ENCODE measurements at places on chromosomes 11 and 22. TPM values are rescaled to one million over a fixed set of nuclear protein-coding genes. Genes with fewer than 3 reads are reported as not detected.

DNA sequence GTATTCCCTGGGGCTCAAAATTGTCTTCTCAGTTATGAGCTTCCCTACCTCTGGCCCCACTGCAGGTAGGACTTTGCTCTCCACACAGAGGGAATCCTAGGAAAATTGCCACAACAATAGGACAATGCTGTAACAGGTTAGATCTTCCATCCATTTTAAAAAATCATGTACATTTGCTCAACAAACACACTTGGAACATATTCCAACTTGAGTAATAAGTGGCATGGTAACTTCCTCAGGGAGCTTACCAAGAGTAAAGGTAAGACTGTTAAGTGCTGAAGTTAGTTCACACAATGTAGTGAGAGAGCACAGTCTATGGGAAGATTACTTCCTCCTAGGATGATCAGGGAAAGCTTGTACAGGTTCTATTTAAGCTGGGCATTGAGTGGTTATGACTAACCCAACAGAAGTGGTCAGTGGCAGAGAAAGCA is 78.9 kb upstream of the BIRC3 start:
- no peak for DNase-seq

Gene OR4C46
- total RNA-seq: not detected

DNA sequence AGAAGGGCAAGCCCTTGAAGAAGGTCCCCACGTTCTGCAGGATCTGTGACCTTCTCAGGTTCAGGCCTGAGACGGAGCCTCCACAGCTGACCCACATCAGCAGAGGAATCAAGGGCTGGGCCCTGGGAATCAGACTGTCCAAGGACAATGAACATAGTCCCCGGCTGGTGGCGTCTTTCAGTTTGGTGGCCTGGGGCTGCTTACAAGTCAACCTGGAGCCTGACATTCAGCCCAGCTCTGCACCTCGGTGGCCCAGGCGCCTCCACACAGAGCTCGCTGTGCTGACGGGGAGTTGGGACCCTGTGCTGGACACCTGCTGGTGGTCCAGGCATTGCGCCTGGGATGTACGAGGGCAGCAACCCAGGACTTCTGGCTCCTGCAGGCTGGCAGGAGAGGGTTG is 523.5 kb downstream of the TBC1D22A start:
- DNase-seq: no peak

- DNase-seq: no peak
Measured at GRCh38 chr22:21755851-21756284, 20.3 kb upstream of the YPEL1 start.

- peak; percentile 58 for DNase-seq
Measured at GRCh38 chr22:20240447-20240764, 27.7 kb downstream of the RTN4R start.

Gene SYT7
- total RNA-seq: 0.14 TPM

Gene ZBTB44
- 47.8 TPM for total RNA-seq

DNA sequence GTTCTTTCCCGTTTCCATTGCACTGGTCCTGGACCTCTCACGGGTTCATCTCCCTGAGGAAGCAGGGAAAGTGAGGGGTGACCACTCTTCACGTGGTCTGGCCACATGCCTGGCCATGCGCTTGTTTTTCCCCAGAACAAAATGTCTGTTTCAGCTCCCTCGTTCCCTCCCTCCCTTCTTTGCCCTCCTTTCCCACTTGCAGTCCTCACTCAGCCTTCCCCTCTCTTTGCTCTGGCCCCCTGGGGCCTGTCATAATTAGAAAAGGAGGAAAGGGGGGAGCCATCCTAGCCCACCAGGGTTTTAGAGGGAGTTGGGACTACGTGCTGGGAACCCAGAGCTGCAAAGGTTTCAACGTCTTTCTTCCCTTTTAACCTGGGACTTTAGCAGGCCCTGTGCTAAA is 52.8 kb upstream of the CADM1 start:
- no peak for DNase-seq

Gene MN1
- 0.47 TPM for total RNA-seq

Gene PTPN5
- total RNA-seq: 0.09 TPM

- DNase-seq: no peak
Measured at GRCh38 chr11:76597533-76598425, 72.8 kb downstream of the LRRC32 start.

Gene P2RY2
- 0.52 TPM for total RNA-seq

- DNase-seq: no peak
Measured at GRCh38 chr11:75508051-75508561, 17.6 kb downstream of the GDPD5 start.

Gene ALX4
- total RNA-seq: 0.05 TPM

Gene EIF1AD
- 24.7 TPM for total RNA-seq

Gene LINC01488
- total RNA-seq: not detected

DNA sequence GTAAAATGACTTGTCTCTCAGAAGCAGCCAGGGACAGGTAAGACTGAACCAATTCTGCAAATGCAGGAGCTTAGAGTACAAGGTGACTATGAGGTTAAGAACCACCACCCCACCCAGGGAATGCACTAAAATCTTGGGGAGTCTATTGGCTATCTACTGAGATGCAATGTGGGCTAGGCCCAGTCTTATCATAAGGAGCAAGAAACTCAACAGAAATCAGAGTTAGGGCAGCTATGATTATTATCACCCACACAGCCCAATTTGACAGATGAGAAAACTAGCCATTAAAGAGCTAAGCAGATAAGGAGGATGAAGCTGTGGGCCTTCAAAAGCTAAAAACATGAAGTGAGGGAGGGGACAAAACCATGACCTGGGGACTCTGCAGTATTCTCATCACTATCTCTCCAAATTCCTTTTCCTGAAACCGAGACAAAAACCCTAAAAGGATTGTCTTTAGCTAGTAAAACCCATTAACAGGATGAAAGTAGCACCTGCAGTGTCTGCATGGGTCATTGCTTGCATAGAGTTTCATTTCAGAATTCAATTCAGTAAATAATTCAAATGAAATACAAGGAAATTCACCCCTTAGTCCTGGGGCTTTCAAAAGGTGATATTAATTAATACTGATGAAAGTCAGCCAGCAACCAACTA is 68.8 kb upstream of the USP47 start:
- DNase-seq: no peak

DNA sequence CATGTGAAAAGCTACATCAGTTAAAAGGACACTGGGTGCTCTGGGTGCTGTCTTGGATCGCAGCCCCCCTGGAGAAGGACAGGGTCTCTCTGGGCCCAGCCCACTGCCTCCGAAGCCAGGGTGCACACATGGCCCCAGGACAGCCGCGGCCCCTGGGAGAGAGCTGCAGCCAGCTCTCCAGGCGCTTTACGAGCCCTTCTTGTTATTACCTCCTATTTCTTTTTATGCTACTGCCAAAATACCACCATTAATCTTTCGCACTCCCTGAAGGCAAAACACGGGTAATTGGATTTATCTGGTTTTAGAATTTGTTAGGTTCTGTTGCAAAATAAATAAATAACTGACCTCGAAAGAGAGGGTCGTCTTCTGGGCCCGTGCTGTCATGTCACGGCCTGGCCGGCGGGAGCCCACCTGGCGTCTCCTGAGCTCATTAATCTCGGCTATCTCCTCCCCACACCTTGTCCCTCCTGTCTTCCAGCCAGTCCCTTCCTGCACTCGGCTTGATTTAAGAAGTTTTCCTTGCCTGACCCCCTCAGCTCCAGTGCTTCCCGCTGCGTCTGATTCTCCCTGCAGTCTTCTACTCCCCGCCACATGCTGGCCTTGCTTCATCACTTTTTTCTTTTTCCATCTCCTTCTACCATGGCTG is 611.7 kb downstream of the OPCML start:
- DNase-seq: no peak
